Fibroblast of lung (primary cell): ENCODE measurements at places on chromosomes 7 and 10. TPM values are rescaled to one million over a fixed set of nuclear protein-coding genes. Genes with fewer than 3 reads are reported as not detected.

LRRD1 gene
- under 0.01 and 0.17 TPM in 2 replicates for total RNA-seq

DUS4L gene
- 6.4 and 8.8 TPM in 2 replicates for total RNA-seq

TET1 gene
- total RNA-seq, result 3.3 and 3.6 TPM in 2 replicates

TWIST1 gene
- total RNA-seq, result 23.9 and 31.2 TPM in 2 replicates
